NCI-H1417 treated with DMSO at 0.1 percent for 48 hours (cell line): ENCODE measurements at places on chromosomes 12 and 14.

- DNase-seq = no peak
Observed at GRCh38 chr12:70246580-70246979, 3.3 kb downstream of the CNOT2 start.

- DNase-seq = no peak
Observed at GRCh38 chr12:18521461-18521860, 216.4 kb downstream of the PLCZ1 start.

- DNase-seq = no peak
Observed at GRCh38 chr14:39680777-39681176, 248.5 kb upstream of the FBXO33 start.

GRCh38 chr14:89912667-89913211, 41.8 kb downstream of the EFCAB11 start:
- peak; percentile 64 for DNase-seq

DNA sequence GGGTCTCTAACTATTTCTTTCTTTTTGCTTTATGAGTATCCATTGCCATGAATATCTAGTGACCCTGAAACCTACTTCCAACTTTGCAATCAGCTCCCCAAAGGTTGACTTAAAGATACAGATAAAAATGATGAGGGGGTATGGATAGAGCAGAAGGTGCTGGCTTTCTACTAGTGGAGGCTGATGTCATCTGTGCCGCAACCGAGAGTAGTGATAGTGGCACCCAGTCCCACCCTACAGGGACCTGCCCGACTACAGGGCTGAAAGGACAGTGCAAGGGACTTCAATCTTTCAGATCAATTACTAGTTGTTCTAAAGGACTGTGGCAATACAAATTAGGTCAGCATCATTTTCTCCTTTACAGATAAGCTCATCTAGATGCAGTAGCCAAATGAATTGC, 806.0 kb downstream of the VRK1 start:
- DNase-seq = no peak

DNA sequence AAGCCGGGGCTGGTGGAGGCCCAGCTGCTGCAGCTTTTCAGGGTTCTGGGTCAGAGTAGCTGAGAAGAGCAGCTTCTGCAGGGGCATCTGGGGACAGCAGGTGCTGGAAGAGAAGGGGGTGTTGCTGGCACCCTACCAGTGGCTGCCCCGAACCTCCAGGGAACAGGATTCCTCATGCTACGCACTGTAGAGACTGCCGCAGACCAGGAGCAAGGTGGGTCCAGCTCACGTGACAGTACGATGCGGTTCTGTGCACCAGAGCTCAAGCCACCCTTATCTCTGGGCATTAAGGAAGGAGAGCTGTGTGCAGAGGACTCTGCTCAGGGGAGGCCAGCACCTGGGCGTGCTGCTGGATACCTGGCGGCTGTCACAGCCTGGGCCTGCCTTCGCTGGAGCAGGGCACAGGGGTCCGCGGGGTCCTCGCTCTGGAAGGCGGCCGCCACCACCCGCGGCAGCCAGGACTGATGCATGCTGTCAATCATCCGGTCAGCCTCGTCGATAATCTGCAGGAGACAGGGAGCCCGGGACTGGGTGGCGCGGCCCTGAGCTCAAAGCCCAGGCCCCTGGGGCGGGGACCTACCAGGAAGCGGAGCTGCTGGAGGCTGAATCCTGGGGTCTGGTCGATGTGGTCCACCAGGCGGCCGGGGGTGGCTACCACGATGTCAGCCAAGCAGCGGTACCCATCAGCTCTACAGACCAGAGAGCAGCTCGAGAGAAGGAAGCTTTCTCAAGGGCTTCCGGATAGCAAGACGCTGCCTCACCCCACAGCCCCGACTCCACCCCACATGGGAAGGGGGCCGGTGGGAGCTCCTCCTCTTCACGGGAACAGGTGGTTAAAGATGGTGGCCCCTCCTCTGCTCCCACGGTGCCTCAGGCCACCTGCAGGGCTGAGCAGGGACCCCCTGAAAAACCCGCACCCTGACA, 2.9 kb downstream of the DDX51 start:
- DNase-seq = no peak

- no peak for DNase-seq
Observed at GRCh38 chr14:95015046-95015445, 142.3 kb downstream of the DICER1 start.

DNA sequence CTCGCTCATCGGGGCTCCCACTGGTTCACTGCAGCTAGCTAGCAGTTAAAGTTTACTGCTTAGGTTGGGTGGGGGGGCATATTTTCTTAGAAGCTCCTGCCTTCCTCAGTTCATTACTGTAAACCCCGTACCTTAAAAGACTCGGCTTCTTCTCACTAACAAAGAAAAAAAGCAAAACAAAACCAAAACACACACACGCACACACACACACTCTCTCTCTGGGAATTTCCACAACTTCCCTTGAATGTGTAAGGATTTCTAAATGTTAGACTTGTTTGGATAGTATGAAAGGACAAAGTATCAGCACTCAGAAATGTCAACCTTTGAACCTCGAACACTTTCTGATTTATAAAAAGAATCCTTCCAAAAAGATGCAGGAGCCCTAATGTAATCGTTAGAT, 927 bp downstream of the PTHLH start:
- DNase-seq = no peak

GRCh38 chr12:132014092-132014914, 64.6 kb downstream of the EP400 start:
- no peak for DNase-seq

- DNase-seq = no peak
Observed at GRCh38 chr14:77106666-77107065, 8.6 kb downstream of the CIPC start.

DNA sequence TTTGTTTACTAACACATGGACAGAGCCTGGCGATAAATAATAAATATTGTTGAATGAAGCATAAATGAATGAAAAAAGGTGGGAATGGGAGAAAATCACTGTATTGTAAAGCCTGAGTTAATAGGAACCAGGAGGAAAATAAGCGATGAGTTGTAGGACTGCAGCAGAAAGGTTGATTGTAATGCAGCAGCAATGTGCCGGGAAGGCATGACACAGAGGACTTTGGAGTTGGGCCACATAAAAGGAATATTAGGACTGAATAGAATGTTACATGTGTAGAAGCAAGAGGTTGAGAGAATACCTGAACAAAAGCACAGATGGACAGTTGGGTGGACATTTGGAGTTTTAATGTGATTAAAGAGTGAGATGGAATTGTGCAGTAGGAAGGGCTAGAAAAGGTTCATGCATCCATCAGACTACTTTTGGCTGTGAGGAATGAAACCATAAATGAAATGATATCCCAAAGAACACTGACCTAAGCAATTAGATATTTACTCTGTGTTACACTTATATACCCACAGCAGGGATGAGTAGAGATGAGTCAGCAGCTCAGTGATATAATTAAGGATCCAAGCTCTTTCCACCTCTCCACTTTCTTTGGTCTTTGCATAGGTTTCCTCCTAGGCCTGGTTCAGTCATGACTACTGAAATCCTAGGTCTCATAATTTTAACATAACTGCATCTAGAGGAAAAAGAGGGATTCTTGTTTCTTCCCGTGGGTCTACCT, 55.4 kb downstream of the CCER1 start:
- DNase-seq = no peak
